ENCODE measurements at places on chromosomes 7 and 10.

DNA sequence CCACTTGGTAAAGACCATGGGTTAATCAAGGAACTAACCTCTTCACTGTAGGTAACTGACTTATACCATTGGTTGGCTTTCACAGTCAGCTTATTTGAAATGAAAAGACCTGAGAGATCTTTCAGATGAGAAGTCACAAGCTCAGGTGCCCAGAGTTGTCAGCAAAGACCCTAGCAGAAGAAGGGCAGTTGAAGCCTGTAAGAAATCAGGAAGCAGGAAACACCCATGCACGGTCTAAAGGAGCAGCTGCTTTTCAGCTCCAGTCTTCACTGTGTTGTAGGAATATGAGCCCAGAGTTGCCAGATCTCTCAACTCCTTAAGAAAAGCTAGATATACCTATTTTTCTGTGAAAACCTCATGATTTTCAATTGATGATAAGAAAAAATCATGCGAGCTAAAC lies 130.0 kb downstream of the ARID5B start:
- DNase-seq = no peak

- DNase-seq = no peak
Measured at GRCh38 chr7:114345494-114345893, 69.1 kb upstream of the FOXP2 start.

DNA sequence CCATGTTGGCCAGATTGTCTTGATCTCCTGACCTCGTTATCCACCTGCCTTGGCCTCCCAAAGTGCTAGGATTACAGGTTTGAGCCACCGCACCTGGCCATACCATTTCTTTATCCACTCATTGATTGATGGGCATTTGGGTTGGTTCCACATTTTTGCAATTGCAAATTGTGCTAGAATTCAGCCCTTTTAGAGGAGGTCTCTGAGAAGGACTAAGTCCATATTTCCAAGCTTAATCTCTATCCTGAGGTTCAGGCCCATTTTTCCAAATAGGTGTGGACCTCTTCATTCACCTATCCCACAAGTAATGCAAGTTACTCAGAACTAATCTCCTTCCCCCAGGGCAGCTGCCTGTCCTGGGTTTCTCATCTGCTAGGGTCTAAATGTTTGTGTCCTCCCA lies 9.7 kb upstream of the OPTN start:
- DNase-seq = no peak

DNA sequence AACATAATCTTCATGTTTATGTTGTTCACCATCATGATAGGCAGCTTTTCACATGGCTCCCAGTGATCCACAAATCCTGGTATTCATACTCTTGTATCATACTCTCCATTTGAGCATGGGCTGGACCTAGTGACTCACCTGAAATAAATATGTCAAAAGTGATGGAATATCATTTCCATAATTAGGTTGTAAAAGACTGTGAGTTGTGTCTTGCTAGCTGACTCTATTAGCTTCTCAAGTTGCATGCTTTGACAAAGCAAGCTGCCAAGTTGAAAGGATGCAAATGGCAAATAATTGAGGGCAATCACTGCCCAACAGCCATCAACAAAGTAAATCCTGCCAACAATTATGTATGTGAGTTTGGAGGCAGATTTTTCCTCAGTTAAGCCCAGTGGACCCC lies 300.4 kb downstream of the AHR start:
- no peak for DNase-seq

- DNase-seq = no peak
Measured at GRCh38 chr7:131002600-131002999, 268.6 kb upstream of the KLF14 start.

DNA sequence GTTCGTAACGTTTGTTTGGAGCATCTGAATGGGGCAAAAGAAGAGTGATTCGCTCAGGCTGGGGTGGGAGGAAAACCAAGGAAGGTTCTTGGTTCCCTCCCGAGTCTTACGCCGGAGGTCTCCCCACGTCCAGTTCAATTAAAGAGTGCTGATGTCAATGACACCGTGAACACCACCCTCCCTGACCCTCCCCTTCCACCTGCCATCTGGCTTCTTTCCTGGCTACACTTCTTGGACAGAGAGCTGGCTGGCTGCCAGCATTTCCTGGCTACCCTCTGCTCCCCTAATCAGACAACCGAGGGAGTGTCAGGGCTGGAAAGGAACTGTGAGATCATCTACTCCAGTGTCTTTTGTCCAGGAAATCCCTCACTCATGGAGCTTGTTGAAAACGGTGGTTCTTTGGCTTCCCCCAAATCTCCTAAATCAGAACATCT lies 24.1 kb upstream of the FFAR4 start:
- peak; percentile 12 for DNase-seq

DNA sequence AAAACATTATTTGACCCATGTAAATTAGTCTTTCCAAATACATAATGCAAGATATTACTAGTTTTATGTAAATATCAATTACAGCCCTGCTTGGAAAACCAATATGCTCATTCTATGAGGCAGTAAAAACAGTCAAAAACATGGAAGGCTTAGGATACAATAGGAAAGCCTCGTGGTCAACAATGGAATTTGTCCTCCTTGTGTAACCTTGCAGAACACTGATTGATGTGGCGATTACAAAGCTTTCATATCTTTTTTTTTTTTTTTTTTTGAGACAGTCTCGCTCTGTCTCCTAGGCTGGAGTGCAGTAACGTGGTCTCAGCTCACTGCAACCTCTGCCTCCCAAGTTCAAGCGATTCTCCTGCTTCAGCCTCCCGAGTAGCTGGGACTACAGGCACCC lies 157.3 kb upstream of the BET1 start:
- DNase-seq = no peak

GRCh38 chr10:18178854-18179483 lies 38.7 kb downstream of the CACNB2 start:
- DNase-seq = no peak

- no peak for DNase-seq
Measured at GRCh38 chr10:86252556-86252955, 114.0 kb downstream of the GRID1 start.

DNA sequence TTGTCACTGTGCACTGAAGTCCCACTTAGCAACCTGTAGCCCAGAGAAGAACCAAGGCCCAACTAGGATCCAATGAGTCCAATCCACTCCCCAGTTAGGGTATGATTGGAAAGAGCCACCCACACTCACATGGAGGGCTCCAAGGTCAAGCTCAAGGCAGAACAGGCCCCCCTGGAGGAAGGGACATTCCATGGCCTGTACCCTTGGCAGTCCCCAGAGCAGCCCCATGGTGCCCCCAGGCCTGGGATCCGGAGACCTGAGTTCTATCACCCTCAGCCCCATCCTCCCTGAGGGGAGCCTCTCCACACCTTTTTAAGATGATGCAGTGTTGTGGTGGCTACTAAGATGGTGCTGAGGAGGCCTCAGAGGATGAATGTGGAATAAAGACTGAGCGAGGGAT lies 231.4 kb downstream of the GRID1 start:
- no peak for DNase-seq

DNA sequence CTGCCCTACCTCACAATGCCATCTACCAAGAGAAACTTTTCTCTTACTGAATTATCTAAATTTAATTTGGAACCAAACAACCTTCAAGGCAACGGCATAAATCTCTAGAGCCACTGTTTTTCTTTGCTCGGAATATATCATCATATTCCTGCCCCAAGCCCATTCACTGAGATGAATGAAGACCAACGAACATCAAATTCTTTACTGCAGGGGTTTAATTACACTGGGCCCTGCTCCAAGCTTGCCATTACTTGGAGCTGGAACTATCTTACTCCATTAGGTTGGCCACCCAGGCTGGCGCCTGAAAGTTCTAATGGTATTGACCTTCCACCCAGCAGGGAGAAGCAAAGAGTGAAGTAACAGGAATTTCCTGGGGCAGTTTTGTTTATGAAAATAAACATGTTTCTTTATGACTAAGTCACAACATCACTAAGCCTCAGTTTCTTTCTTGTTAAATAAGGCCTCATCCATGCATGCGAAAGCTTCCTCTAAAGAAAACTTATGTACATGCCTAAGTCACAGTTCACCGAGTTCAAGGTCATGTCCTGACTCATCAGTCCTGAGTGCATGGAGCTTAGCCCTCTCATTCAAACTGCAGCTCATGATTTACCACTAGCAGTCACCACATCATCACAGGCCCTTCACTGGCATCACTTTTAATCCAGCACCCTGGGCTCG lies 42.1 kb upstream of the ANAPC16 start:
- no peak for DNase-seq

DNA sequence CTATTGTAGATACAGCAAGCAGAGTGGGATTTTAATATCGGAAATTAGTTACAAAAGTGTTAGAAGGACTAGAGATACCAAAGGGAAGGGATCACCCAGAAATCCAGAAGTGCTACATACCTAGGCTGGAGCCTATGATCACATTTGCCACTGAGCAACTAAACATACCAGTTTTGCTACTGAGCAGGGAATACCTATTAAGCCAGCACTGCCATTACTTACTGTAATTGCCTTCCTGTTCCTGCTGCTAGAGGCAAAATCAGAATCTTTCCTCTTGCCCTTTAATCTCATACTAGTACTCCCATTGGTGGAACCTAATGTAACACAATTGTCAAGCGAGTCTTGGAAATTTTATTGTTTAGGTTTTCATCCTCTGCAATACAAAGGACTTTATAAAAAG lies 121.7 kb downstream of the ATRNL1 start:
- DNase-seq = no peak

GRCh38 chr7:29035044-29035740 lies 77.1 kb upstream of the TRIL start:
- DNase-seq = no peak

GRCh38 chr7:12609561-12609960 lies 39.0 kb downstream of the SCIN start:
- no peak for DNase-seq

GRCh38 chr7:73963252-73963822 lies 64.6 kb upstream of the ELN start:
- DNase-seq = no peak

- no peak for DNase-seq
Measured at GRCh38 chr7:63918986-63919385, 79.7 kb upstream of the ZNF722 start.

DNA sequence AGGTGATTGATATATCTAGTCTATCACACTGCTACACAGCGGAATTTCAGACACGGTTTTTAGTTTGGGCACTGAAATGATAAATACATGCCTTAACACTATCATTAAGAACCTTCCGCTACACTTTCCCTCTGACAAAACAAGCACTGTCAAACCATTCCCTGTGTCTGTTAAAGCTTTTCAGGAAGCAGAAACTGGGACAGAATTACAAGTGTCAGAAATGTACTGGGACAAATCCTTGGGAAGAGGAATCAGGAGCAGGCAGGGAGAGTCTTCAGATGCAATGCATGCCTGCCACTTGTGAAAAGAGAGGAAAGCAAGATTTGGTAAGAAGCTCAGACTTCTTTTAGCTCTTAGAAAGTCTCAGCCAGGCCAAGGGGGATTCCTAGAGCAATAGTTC lies 196.8 kb upstream of the PTPRZ1 start:
- DNase-seq = no peak

GRCh38 chr7:17651863-17652385 lies 288.4 kb downstream of the SNX13 start:
- DNase-seq = no peak

- no peak for DNase-seq
Measured at GRCh38 chr7:40826411-40827221, 691.8 kb downstream of the SUGCT start.

GRCh38 chr7:87091487-87092066 lies 32.1 kb upstream of the ELAPOR2 start:
- no peak for DNase-seq

DNA sequence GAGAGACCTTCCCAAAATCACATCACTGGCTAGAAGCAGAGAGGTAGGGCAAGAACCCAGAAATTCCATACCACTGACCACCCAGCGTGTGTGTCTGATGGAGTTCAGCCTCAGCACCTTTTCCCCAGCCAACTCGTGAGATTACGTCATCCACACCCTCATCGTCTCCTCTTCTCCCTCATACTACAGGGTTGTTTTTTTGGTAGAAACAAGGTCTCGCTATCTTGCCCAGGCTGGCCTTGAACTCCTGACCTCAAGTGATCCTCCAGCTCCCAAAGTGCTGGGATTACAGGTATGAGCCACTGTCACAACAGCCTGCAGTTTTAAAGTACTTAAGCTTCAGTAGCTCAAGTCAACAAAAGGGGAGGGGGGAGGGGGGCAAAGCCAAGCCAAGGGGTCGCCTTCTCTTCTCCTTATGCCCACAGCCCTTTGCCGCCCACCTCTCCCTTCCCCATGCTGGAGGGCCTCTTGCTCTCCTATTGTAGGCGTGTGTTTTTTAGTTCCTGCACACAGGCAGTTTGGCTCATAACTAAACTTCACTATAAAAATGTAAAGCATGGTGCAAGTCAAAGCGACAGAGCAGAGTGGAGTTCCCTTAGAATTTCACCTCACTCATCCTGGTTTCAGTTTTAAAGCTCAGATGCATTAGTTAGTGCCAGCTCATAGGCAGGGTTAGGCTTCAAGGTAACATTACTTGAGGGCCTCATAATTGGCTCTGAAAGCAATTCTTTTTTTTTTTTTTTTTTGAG lies 5.2 kb upstream of the PRDX3 start:
- no peak for DNase-seq

DNA sequence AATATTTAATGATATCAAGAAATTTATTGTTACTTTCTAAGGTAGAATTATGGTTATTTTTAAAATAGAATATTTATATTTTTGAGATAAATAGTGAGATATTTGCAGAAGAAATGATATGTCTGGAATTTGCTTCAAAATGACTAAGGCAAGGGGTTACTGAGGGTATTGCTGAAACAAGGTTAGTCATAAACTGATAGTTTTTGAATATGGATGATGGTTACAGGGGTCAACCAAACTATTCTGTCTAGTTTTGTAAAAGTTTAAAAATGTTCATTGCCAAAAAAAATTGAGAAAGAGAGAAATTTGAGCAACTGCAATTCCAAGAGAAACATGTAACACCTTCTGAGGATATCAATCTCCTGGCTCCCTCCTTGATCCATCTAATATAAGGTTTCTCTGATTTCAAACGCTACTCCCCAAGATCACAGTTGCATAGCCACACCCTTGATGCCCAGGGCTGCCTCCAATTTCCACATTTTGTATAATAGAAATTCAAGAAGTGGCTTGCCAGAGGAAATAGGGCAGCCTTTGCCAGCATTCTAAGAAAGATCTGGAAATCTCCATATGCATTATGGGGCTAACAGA lies 159.4 kb upstream of the NAMPT start:
- no peak for DNase-seq

DNA sequence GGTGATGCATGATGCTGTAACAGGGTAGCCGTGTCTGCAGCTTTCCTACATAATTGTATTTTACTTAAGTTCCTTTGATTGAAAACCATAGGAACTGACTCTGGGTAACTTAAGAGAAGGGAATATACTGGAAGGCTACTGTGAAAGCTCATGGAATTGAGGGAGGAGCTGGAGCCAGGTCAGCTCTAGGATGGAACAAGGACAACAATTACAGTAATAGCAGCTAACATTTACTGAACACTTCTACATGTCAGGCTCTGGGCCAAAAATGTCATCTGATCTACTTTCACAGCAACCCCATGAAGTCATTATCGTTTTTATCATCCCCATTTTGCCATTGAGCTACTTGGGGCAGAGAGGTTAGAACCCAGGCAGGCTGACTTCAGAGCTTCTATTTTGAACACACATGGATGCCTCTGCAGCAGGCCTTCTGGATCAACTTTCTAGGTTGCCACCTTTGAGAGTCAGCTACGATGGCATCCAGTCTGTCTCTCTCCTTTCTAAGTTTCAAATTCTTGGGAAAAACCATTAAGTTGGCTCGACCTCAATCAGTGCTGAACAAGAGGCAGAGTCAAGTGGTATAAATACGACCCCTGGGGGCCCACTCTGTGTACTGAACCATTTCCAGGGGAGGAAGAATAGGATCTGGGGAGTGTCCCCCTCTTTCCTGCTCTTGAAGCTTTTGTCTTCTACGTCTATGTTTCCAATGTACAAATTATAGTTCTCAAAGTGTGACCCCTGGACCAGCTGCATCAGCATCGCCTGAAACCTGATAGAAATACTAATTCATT lies 272.3 kb upstream of the PLPP4 start:
- no peak for DNase-seq
